ENCODE measurements at places on chromosomes 16 and 17.

- DNase-seq = no peak
These were observed 17.8 kb downstream of the IRX3 start for GRCh38 chr16:54268766-54269165.

DNA sequence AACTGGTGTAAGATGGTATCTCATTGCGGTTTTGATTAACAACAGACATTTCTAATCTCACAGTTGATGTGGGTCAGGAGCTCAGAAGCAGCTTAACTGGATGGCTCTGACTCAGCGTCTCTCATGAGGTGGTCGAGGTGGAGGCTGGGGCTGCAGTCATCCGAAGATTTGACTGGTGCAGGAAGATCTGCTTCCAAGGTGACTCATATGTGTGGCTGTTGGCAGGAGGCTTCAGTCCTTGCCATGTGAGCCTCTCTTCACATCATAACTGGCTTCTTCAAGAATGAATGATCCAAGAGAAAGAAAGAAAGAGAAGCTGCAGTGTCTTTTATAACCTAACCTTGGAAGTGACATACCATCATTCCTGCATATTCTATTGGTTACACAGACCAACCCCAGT is 376.1 kb downstream of the SEC14L1 start:
- DNase-seq = no peak

DNA sequence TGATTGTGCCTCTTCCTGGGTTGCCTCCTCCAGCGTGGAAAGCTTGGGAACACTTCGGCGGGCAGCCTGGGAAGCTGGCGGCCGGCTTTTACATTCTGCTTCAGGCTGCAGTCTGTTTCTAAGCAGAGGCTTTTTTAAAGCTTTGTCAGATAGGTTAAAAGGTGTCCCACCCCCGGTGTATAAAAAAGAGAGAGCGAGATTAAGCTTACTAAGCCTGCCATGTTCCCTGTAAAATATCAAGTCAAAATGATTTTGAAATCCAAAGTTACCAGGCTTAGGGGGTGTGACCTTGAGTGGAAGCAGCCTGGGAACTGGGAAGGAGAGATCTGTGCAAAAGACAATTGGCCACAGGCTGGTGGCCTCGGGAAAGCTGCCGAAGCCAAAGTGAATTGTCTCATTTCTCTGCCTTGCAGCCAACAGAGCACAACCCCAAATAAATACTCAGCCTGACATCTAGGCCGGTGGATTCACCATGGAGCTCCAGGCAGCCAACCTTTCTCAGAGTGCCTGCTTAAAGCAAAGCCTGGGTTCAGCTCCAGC is 254.5 kb downstream of the FTO start:
- no peak for DNase-seq

DNA sequence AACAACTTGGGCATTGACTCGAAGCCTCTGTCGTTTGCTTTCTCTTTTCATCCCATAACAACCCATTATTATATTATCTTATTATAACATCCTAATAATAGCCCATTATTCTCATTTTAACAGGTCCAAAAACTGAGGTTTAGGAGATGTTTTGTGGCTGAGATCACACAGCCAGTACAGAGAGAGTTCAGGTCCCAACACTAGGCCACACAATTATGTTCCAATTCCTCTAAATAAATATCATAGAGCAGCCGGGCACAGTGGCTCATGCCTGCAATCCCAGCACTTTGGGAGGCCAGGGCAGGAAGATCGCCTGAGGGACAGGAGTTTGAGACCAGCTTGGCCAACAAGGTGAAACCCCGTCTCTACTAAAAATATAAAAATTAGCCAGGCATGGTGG is 40.3 kb upstream of the KIFC3 start:
- DNase-seq = no peak

GRCh38 chr17:64187093-64187895 is 57.4 kb upstream of the ERN1 start:
- DNase-seq = no peak

GRCh38 chr16:48517493-48517892 is 92.5 kb downstream of the N4BP1 start:
- no peak for DNase-seq

DNA sequence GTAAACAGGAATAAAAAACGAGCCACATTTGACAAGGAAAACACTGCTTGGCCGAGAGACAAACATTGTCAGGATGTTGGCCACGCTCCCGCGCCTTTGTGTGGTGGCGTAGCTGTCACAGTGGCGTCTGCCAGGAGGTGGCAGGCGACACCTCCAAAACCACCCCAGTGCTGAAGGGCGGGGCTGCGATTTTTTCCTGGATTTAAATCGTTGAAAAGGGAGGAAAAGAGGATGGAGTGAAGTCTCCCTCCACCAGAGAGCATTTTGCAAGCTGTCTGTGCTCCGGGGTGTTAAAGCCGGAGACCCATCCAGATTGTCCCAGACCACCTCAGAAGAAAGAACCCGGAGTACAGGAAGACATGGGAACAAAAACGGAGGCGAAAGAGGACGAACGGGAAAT is 12.7 kb downstream of the MRM3 start:
- peak; percentile 87 for DNase-seq

DNA sequence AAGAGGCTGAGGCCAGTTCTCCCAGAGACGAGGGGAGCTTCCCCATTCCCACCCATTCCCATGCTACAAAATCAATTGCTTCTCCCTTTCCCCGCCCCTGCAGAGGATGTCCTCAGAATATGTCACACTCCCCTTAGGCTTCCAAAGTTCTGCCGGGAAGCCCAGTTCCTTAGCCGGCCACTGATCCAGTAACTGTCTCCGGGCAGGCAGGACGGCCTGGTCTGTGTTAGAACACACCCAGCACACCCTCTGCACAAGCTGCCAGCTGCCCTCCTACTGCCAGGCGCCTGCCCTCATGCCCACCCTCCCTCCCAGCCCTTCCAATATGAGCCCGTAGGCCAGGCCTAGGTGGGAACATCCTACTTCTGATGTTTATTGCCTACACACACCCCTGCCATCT is 31.1 kb downstream of the SGSM2 start:
- DNase-seq = no peak

DNA sequence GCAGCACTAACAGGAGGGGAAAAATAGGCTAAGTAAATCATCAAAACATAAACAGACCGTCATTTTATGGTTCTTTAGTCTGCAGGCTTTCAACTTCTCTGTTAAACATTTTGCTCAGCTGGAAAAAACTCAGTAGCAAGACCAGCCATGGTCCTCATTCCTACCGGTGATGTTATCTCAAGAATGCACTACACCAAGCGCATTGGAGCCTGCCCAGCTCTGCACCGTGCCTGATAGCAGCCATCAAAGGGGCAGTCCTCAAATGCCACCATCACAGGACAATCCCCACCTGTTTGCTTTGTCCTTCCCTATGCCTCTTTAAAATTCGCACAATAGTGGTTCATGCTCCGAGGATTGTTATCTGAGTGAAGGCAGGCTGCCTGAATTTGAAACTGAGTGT is 181.5 kb upstream of the MON1B start:
- DNase-seq = no peak

GRCh38 chr17:17380145-17380925 is 77.2 kb downstream of the NT5M start:
- peak; percentile 12 for DNase-seq

DNA sequence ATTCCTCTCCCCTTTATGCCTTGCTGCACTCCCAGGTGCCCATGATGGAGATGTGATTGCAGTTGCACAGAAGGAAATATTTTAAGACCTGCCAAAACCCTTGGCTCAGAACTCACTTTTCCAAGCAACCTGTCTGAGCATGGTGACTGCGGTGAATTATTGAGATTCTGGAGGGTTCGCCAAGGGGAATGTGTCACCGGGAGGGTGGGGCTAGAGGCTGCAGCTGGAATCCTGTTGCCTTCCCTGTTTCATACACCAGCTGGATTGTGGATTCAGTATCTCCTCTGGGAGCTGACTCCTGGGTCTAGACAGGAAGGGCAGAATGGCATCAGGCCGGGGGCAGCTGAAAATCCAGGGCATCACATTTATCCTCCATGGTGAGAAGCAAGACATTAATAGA is 527.2 kb downstream of the TMEM114 start:
- no peak for DNase-seq

DNA sequence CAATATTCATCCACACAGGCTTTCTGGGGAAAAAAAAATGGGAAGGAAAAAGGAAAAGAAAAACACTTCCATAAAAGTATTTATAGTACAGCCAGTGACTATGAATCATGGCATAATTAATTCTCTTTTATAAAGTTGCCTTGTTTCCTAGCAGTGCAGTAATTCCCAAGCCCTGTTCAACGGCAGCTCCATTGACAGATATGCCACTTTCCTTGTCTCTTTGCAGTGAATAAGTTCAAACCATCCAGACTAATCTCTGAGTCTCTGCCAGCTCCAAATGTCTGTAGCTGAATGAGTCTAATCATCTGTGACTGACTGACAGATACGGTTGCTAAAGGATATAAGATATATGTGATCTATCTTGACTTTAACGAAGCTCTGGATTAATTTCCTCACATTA is 52.9 kb upstream of the KCNJ16 start:
- no peak for DNase-seq

GRCh38 chr17:692116-692515 is 22.5 kb downstream of the VPS53 start:
- DNase-seq = no peak
